HL-60 (cell line): ENCODE measurements at places on chromosomes 11 and 22.
A peak's percentile ranks its signal among the peaks of the same experiment; 100 is the strongest.

GRCh38 chr11:69918938-69919650 lies 99.9 kb upstream of the FGF3 start:
- peak; percentile 54 for DNase-seq

DNA sequence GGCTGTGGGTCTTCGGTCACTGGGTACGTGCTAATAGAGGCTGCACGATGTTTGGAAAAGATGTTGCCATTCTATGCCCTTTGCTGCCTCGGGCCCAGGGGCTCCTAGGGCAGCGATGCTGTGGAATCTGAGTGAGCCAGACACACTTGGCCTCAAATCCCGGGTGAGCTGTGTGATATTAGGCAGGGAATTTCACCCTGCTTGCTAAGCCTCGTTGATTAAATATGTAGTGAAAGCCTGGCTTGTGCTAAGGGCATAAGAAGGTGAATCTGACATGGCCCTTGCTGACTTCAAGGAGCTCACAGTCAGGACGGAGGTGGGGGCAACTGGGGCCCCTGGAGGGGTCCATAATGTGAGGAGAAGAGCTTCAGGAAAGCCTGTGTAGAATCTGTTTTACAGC lies 5.4 kb upstream of the HMOX1 start:
- DNase-seq = no peak

GRCh38 chr11:44104481-44105294 lies 9.2 kb downstream of the EXT2 start:
- DNase-seq = no peak

- DNase-seq = no peak
Measured at GRCh38 chr11:29682856-29683255, 334.0 kb downstream of the KCNA4 start.

DNA sequence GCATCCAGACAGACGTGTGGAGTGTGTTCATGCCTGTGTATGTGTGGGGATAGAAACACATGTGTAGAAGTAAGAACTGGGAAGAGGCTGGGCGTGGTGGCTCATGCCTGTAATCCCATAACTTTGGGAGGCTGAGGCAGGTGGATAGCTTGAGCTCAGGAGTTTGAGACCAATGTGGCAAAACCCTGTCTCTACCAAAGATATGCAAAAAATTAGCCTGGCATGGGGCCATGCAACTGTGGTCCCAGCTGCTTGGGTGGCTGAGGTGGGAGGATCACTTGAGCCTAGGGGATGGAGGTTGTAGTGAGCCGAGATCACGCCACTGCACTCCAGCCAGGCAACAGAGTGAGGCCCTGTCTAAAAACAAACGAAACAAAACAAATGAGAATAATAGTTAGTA lies 1166.6 kb downstream of the TBC1D22A start:
- no peak for DNase-seq
